RWPE1 (cell line): ENCODE measurements at places on chromosomes 6 and 20.
A peak's percentile ranks its signal among the peaks of the same experiment; 100 is the strongest.

DNA sequence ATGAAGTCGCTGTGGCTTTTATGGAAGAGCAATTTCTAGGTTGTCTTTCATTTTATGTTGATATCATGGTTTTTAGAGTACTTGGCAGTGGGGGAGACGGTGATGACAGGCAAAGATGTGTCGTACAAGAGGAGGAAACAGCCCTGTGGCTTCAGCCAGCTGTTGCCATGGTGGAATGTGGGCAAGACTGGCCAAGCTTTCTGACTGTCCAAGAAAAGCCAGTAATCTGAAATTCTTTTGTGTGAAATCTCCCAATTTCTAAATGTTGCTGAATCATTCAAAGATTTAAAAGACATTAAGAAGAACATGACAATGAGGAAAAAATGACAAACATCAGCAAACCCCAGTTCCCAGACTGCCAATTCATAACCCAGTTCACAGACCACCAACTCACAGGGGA lies 23.1 kb downstream of the PFDN4 start:
- no peak for DNase-seq

DNA sequence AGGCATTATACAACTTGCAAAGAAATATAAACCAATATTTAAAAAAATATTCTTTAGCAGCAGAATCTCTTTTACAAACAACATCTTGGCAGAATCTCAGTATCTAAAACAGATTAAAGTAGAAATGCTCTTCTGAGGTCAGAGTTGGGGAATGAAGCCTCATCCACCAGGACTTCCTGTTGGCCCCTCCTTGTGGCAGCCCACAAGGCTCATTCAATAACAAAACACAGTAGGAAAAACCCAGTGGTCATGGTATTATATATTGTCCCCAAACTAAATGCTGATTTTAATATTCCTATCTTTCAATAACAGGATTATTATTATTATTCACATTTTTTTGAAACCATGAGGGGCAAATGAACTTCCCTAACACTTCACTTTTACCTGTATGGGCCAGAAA lies 368.6 kb downstream of the BTBD9 start:
- DNase-seq, result no peak

DNA sequence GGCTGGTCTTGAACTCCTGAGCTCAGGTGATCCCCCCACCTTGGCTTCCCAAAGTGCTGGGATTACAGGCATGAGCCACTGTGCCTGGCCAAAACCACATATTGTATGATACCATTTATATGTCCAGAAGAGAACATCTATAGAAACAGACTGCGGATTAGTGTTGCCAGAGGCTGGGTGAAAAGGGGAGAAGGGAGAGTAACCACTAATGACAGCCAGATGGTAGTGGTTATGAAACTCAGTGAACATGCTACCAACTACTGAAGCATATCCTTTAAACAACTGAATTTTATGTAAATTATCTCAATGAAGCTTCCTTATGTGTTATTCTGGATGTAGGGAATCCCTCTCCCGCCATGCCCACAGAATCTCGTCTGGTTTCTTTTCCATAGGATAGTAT lies 15.7 kb downstream of the SLC23A2 start:
- no peak for DNase-seq

- no peak for DNase-seq
Observed at GRCh38 chr20:63433351-63433750, 39.1 kb downstream of the KCNQ2 start.

GRCh38 chr6:158669145-158670035 lies 19.5 kb downstream of the SYTL3 start:
- DNase-seq, result peak; percentile 20

GRCh38 chr6:24100770-24101155 lies 25.3 kb upstream of the NRSN1 start:
- no peak for DNase-seq

GRCh38 chr6:158836625-158837311 lies 17.6 kb upstream of the EZR start:
- DNase-seq, result no peak

- DNase-seq, result no peak
Observed at GRCh38 chr6:161268531-161269210, 5.2 kb downstream of the AGPAT4 start.

GRCh38 chr6:121838842-121839241 lies 403.4 kb downstream of the GJA1 start:
- no peak for DNase-seq

DNA sequence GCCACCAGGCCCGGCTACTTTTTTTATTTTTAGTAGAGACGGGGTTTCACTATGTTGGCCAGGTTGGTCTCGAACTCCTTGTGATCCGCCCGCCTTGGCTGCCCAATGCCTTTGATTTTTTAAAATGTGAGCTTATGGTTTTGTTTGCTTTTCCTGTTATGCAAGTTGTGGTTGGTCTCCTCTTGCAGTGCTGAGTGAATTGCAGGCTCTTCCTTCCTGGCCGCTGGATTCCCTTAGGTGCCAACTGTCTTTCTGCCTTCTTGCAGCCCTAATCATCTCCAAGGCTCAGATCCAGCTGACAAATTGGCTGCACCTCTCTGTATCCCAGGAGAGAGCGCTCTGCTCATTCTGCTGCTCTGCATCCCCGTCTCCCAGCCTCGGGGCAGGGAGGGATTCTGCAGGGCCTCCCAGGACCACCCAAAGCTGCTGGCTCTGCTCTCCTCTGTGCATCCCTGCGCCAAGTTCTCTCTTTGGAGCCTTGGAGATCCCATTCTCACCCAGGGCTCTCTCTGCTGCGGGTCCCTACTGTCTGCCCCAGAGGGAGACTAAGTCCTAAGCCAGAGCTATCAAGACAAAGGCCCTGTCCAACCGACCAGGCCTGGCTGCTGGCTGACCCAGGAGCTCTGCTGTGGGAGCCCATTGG lies 14.1 kb upstream of the EMILIN3 start:
- DNase-seq, result no peak

GRCh38 chr6:136582711-136583471 lies 32.7 kb upstream of the MAP7 start:
- DNase-seq, result peak; percentile 66

GRCh38 chr6:28948782-28949486 lies 25.1 kb upstream of the TRIM27 start:
- DNase-seq, result no peak

DNA sequence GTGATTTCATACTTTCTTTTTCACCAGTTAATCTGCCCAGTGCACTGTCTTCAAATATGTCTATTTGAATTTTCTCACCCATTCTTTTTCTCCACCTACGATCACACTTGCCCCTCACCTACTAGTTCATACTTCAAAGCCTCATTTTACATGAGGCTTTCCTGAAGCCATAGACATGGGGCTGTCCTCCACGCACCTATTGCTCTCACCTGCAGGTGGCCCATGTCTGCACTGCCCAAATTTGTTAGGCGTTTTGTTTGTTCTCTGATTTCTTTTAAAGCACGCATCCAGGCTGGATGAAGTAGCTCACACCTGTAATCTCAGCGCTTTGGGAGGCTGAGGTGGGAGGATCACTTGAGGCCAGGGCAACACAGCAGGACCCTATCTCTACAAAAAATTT lies 106.8 kb upstream of the RIPOR2 start:
- DNase-seq, result no peak

DNA sequence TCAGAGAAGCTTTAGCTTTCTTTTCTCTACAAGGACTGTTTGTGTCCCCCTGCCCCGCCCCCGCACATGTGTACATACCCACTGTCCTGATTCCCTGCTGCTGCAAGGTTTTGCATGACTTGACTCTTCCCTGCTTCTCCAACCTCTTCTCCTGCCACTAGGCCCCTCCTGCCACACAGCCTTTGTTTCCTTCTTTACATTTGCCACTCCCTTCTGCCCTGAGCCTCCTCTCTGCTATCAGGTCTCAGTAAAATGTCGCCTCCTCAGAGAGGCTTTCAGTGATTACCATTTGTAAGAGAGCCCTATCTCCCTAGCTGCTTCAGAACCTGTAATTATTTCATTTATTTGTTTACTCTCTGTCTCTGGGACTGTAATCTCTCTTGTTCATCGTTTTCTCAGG lies 56.4 kb upstream of the VSTM2L start:
- DNase-seq, result no peak

GRCh38 chr20:258269-258858 lies 840 bp downstream of the DEFB132 start:
- DNase-seq, result no peak

DNA sequence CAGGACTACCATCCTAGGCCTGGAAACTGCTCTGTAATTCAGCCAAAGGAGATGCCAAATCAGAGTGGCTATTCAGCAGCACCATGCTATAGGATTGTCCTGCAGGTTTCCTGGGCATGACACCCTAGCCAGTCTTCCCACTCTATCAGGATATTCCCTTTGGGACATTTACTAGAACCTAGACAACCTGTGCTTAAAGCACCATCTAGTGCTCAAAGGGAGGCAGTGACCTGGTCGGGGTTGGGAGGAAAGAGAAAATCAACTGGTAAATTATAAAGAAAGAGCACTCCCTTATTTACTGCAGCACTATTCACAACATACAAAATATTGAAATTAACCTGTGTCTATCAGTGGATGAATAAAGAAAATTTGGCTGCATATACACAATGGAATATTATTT lies 67.2 kb upstream of the SMLR1 start:
- DNase-seq, result peak; percentile 52

- no peak for DNase-seq
Observed at GRCh38 chr6:156098839-156099238, 643.2 kb upstream of the NOX3 start.

DNA sequence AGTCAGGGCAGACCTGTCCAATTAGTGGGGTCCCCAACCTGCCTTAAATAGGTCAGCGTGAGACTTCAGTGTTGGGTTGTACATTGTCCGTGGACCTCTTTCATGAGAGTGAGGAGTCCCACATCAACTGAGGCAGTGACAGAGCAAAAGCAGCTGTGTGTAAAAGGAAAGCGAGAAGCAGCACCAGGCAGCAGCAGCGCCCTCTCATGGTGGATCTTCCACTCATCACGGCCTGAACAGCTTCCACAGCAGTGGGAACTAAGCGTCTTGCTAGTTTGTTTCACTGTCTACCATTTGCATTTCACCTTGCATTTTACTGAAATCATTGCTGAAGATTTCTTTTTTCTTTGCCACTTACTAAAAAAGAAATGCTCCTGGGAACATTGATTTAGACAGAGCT lies 333.8 kb downstream of the PKHD1 start:
- no peak for DNase-seq

- DNase-seq, result peak; percentile 38
Observed at GRCh38 chr6:3455147-3455568, 1.7 kb downstream of the SLC22A23 start.
